Brain (organoid and tissue), 16 donors: ENCODE measurements at places on chromosomes 5 and 9. TPM values are rescaled to one million over a fixed set of nuclear protein-coding genes. Genes with fewer than 3 reads are reported as not detected.

The FOXD4L6 gene
- 0.51 TPM for polyA plus RNA-seq

The ARL15 gene
- 37.8 TPM for polyA plus RNA-seq

The NUTM2G gene
- polyA plus RNA-seq = not detected

The PRDM9 gene
- polyA plus RNA-seq = not detected

The PCDHA11 gene
- 17.7 TPM for polyA plus RNA-seq

The ZNG1A gene
- polyA plus RNA-seq = 16.2 TPM

The CNTFR gene
- polyA plus RNA-seq = 92.8 TPM

The NDOR1 gene
- 20.7 TPM for polyA plus RNA-seq

The MYMK gene
- 0.80 TPM for polyA plus RNA-seq

The FCN1 gene
- polyA plus RNA-seq = 2.5 TPM

The GAPT gene
- not detected for polyA plus RNA-seq

The RIOK2 gene
- polyA plus RNA-seq = 5.2 TPM
